T-cell (primary cell): ENCODE measurements at places on chromosomes 5 and 9. TPM values are rescaled to one million over a fixed set of nuclear protein-coding genes. Genes with fewer than 3 reads are reported as not detected.

The NTNG2 gene
- 4.8 TPM for total RNA-seq

DNA sequence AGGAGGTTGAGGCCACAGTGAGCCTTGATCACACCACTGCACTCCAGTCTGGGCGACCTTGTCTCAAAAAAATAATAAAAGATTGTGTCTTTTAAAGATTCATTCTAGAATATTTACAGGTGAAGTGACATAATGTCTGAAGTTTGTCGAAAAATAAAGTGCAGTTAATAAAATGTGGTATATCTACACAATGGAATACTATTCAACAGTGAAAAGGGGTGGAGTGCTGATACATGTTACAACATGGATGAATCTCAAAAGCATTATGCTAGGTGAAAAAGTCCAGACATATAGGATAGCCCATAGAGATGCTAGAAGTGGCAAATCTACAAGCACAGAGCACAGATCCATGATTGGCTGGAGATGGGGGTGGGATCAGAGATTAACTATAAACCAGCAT is 101.9 kb downstream of the PAX5 start:
- no peaks in the 10 kb centered on the region for H3K36me3 ChIP-seq
- no peak overlapping the region for H3K4me3 ChIP-seq
- no peak for DNase-seq
- H3K27me3 ChIP-seq, result peaks cover 24% of the 10 kb centered on the region
- no peak overlapping the region for H3K27ac ChIP-seq

GRCh38 chr5:138051441-138052296 is 18.8 kb upstream of the FAM13B start:
- H3K4me1 ChIP-seq, result no peaks in the 10 kb centered on the region
- no peaks in the 10 kb centered on the region for H3K36me3 ChIP-seq
- H3K27me3 ChIP-seq, result peaks cover 7% of the 10 kb centered on the region
- no peak for DNase-seq

DNA sequence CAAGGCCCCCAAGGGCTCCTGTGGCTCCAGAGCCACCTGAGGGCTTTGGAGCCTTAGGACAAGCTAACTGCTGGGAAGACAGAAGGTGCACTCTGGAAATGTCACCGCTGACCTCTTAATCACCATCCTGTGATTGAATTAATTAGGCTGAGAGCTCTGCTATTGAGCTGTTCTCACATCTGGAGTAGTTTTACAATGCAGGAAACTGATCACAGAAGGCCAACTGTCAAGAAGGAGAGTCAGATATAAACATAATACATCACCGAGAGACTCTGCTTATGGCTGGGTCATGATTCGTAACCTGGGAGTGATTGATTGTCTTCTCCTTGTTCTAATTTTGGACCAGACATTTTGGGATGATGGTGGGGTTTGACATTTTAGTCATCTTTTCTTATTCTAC is 226.1 kb downstream of the SLIT3 start:
- no peak overlapping the region for H3K4me3 ChIP-seq
- no peaks in the 10 kb centered on the region for H3K36me3 ChIP-seq
- no peak overlapping the region for H3K27ac ChIP-seq
- DNase-seq, result no peak
- no peaks in the 10 kb centered on the region for H3K4me1 ChIP-seq

GRCh38 chr9:28024676-28025075 is 451.4 kb upstream of the C9orf72 start:
- DNase-seq, result no peak
- H3K4me3 ChIP-seq, result no peak overlapping the region
- H3K27ac ChIP-seq, result no peak overlapping the region
- H3K36me3 ChIP-seq, result no peaks in the 10 kb centered on the region

DNA sequence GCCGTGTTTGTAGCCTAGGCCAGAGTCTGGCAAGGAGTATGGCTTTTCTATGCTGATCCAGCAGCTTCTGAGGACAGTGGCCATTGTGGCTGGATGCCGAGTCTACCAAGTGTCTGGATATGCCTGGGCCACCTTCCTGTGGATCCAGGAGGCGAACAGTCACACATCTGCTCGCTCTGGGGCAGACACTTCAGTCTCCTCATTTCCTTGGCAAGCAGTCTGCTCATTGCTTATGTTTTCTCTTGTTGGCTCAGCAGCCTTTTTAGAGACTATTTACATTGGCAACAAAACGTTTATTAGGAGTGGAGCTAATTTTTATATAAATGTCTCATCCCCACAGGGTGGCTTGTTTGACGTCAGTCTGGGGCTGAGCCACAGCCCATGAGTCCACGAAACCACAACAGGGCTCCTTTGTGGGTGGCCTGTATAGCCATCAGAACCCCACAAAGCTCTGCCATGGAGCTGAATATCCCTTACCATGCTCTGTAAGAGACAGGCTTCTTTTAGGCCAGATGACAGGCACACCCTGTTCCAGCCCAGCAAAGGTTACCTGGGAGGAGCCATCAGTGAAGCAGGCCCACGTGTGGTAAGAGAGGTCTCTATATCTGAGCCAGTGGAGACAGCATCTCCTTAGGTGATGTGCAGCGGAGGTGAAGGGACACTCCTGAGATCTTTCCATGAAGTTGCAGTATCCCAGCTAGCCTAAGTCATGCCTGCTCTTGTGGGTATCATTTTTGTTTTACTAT is 221.7 kb downstream of the DIRAS2 start:
- DNase-seq, result no peak
- H3K4me1 ChIP-seq, result no peaks in the 10 kb centered on the region
- H3K27me3 ChIP-seq, result peaks cover 2% of the 10 kb centered on the region
- H3K27ac ChIP-seq, result no peak overlapping the region
- no peaks in the 10 kb centered on the region for H3K36me3 ChIP-seq
- H3K4me3 ChIP-seq, result no peak overlapping the region

DNA sequence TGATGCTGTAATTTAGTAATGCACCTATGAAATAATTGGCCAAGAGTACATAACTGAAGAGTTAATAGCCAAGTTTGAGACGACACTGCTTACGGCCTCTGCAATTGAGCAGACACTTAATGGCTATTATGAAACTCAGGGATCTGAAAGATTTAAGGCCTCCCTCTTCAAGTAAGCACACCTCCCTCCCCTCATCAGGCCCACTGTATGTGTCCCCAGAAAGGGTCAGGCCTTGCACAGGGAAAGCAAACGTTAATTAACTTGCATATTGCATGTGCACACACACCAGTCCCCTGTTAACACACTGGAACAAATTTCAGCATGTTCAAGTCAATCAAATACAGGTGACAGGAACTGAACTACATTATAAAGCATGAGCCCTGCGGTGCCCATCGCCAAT is 163.6 kb downstream of the SPOCK1 start:
- no peak overlapping the region for H3K4me3 ChIP-seq
- H3K27ac ChIP-seq, result no peak overlapping the region
- DNase-seq, result no peak
- peaks cover 4% of the 10 kb centered on the region for H3K27me3 ChIP-seq

The ARL10 gene
- total RNA-seq, result 18.0 TPM

DNA sequence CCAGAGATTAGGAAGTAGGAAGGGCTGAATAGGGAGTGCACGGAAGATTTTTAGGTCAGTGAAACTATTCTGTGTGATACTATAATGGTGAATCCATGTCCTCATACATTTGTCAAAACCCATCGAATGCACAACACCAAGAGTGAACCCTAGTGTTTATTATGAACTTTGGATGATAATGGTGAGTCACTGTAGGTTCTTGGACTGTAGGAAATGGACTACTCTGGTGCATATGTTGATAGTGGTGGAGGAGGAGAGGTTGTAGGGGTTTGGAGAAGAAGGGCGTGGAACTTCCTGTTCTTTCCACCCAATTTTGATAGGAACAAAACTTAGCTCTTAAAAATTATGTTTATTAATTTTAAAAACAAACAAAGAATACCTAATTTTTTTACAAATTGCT is 14.3 kb downstream of the CTSL start:
- no peak overlapping the region for H3K27ac ChIP-seq
- no peaks in the 10 kb centered on the region for H3K36me3 ChIP-seq
- no peaks in the 10 kb centered on the region for H3K27me3 ChIP-seq

GRCh38 chr9:21268347-21268657 is 28.5 kb upstream of the IFNA14 start:
- no peaks in the 10 kb centered on the region for H3K4me1 ChIP-seq
- peaks cover 5% of the 10 kb centered on the region for H3K27me3 ChIP-seq
- H3K27ac ChIP-seq, result no peak overlapping the region
- H3K36me3 ChIP-seq, result no peaks in the 10 kb centered on the region
- DNase-seq, result no peak
- H3K4me3 ChIP-seq, result no peak overlapping the region

GRCh38 chr5:180860273-180860886 is 696 bp downstream of the ZFP62 start:
- H3K4me3 ChIP-seq, result peak overlapping the region; percentile 86
- peaks cover 2% of the 10 kb centered on the region for H3K27me3 ChIP-seq
- H3K36me3 ChIP-seq, result peaks cover 18% of the 10 kb centered on the region
- DNase-seq, result peak; percentile 69

The LCN9 gene
- total RNA-seq, result not detected

The ABLIM3 gene
- not detected for total RNA-seq
